ENCODE measurements at places on chromosomes 5 and 9. TPM values are rescaled to one million over a fixed set of nuclear protein-coding genes. Genes with fewer than 3 reads are reported as not detected.

The PCDHA4 gene
- 0.04 TPM for total RNA-seq

- no peak for DNase-seq
These were observed 12.9 kb upstream of the COL15A1 start for GRCh38 chr9:98930792-98931191.

The ANKH gene
- 46.2 TPM for total RNA-seq

- no peak for DNase-seq
These were observed 9.5 kb downstream of the DENND4C start for GRCh38 chr9:19239955-19240354.

DNA sequence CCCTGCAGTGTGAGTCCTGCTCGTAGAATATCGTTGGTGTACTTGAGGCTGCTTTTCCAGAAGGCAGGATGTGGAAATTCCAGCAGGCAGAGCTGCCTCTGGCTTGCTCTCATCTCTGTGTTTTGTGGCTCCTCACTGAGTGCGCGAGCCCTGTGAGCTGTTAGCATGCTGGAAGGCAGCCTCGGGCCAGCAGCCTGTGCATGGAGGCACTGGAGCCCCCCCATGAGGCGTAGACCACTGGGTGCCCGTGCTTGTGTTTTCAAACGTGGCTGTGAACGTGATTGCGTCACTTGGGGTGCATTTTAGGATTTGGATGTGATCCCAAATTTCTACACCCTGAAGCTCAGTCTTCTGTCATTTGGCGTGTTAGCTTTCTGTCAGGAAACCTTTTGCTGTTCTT lies 3.2 kb downstream of the WDR5 start:
- DNase-seq = no peak

The PAEP gene
- total RNA-seq = not detected

GRCh38 chr5:25515525-25515924 lies 870.7 kb upstream of the CDH10 start:
- no peak for DNase-seq
